ENCODE measurements at places on chromosomes 12 and 14. TPM values are rescaled to one million over a fixed set of nuclear protein-coding genes. Genes with fewer than 3 reads are reported as not detected.
A peak's percentile ranks its signal among the peaks of the same experiment; 100 is the strongest.

The YLPM1 gene
- 83.2 TPM for polyA plus RNA-seq

DNA sequence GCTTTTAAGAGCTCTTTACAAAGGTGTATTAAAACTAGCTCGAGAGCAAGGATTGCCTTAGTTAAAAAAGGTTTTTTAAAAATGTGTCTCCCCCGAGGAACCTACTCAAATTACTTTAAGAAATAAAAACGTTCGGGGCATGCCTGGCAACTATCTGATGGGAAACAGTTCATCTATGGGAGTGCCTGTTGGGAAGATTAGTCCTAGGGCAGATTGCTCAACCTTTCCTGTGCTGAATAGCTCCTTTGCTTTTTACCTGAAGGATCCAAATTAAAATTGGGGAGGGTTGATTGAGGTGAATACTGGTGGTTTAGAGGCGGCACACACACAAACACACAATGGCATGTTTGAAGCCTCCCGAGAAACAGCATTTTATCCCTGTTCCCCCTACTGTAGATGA, 541.4 kb upstream of the ATP2B1 start:
- DNase-seq, result no peak

- DNase-seq, result no peak
These were observed 190.1 kb downstream of the BCL11B start for GRCh38 chr14:99081880-99082279.

The LRP1-AS gene
- polyA plus RNA-seq, result not detected

The DACT1 gene
- polyA plus RNA-seq, result 21.7 TPM

DNA sequence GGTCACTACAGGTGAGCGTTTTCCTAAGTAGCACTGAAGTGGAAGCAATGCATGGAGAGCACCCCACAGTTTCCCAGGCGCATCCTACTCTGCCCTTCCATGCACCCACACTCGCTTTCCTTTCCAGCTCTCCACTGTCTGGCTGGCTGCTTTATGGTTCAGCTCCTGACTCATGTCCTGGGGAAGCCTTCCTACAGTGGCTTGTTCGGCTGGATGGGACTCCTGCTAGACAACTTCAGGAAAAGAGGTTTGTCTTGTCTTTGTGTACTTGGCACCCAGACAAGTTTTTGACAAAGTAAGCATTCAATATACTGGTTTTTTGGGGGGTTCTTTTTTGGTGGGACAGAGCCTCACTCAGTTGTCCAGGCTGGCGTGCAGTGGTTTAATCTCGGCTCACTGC, 21.6 kb downstream of the PPM1H start:
- DNase-seq, result no peak

- DNase-seq, result no peak
These were observed 298.8 kb upstream of the LRIG3 start for GRCh38 chr12:59219148-59219547.

The TSHR gene
- polyA plus RNA-seq, result 0.88 TPM

DNA sequence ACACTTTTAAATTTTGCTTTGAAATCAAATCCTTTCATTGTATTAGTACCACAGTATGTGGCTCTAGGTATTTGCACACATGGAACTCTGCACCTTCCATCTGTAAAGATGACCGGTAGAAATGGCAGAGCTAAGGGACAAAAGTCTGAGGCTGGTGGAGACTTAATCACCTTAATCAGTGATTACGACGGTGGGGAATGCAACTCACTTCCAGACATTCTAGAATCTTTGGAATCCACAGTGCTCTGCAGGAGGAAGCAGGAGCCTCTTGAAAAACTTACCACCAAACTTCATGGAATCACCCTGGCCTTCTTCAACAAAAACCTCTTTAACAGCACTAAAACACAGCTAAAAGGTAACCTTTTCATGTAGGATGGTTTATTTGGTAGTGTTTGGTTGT, 3.9 kb upstream of the DACT1 start:
- DNase-seq, result no peak

The GOLGA5 gene
- 46.8 TPM for polyA plus RNA-seq

The VASH1 gene
- polyA plus RNA-seq, result 32.0 TPM

DNA sequence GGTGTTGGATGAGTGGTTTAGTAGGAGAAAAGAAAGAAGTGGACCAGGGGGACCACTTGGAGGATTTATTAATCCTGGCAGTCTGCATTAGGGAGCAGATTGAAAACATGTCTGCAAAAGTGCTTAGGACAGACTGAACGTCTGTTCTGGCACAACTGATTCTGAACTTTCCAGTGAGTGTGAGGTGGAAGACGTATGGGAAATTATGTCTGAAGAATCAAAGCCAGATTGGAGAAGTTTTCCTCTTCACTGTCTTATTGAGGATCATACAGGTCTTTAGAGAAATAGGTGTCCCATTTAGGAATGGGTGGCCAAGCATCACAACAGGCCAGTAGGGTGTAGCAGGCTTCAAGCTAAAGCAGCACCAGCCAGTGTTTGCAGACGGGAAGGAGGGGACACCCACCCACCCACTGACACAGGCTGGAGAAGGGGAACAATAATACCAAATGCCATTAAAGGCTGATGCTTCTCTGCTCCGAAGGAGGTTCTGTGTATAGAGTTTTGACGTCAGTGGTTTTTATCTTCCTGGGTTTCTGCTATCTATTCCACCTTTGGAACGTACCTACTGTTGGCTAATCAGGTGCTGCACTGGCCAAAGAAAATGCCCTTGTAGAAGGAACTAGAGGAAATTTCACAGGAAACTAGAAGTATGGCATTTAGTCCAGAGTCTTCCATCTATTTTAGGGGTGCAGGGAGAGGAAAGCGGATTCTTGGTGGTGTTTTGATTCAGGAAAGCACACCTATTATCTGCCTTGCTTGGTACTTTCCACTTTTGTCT, 1.8 kb downstream of the SRRM4 start:
- no peak for DNase-seq

GRCh38 chr12:49764126-49764525, 22.8 kb downstream of the TMBIM6 start:
- no peak for DNase-seq

The KRT72 gene
- polyA plus RNA-seq, result 85.0 TPM

DNA sequence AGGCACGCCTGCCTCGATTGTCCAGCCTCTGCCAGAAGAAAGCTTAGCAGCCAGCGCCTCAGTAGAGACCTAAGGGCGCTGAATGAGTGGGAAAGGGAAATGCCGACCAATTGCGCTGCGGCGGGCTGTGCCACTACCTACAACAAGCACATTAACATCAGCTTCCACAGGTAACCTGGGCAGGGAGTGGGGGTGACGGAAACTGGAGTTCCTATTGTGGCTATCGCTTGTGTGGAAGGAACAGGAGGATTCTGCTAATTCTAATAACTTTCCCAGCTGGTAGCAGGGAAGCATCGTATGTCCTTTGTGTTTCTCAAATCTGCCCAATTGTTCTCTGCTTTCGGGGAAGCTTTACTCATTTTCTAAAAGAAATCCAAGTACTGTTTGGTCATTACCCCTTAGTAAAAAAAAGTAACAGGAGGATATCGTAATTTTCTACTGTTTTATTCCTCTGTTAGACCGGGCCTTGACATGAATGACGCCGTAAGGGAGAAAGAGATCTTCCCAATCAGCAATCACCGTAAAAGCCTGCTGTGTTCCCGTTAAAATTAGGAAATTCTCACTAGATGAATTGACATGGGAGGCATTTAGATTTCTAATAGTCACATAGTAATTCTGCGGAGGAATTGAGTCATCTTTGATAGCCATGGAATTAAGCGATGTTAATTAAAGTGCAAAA, 449 bp downstream of the THAP2 start:
- no peak for DNase-seq

The SMCO3 gene
- polyA plus RNA-seq, result 0.20 TPM

The NKX2-1 gene
- not detected for polyA plus RNA-seq

The CDKL1 gene
- 3.3 TPM for polyA plus RNA-seq

The DBX2 gene
- polyA plus RNA-seq, result 1.1 TPM

The BDKRB2 gene
- polyA plus RNA-seq, result 2.9 TPM

GRCh38 chr12:85603556-85603955, 232.7 kb downstream of the RASSF9 start:
- no peak for DNase-seq

The RD3L gene
- not detected for polyA plus RNA-seq

- no peak for DNase-seq
These were observed 996.5 kb downstream of the AACS start for GRCh38 chr12:126061777-126062176.

DNA sequence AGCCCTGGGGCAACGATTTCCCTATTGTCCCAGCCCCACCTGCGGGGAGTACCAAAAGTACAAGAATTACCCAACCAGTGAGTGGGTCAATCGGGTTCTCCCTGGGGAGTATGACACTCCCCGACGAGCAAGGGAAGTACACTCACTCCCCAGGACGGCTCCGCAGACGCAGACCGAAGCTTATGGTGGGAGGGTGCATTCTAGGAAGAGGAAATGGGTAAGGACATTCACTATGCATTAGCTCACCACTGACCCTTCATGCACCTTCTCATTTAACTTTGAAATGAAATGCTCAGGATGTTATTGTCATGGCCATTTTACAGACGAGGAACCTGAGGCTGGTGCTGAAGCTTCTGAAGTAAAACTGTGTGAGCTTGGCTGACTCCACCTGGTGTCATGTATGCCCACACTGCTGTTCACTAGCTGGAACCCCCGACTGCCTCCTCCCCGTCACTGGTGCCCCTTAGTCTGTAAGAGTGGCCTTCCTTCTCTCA, 45.8 kb upstream of the TMED10 start:
- DNase-seq, result no peak

DNA sequence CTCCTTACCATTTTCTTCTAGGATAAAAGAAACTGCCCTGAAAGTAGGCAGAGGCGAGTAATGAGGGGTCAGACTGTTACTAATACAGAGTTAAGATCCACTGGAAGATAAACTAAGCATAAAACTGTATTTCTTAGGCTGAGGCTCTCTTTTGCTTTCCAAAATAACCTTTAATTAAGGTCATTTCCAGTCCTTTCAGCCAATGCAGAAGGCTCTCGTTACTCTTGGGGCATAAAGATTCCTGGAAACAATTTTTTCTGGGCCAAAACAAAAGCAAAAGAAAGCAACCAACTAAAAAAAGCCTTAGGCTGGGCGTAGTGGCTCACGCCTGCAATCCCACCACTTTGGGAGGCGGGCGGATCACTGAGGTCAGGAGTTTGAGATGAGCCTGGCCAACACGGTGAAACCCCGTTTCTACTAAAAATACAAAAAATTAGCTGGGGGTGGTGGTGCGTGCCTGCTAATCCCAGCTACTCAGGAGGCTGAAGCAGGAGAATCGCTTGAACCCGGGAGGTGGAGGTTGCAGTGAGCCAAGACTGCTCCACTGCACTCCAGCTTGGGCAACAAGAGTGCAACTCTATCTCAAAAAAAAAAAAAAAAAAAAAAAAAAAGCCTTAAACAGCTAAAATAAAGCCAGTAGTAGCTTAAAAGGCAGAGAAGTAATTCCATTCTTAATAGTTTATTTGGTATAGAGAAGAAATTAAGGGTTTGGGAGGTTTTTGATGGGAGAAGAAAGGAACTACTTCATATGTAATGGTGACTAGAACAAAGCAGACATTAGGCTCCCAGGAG, 68.9 kb upstream of the STAC3 start:
- DNase-seq, result no peak

GRCh38 chr12:62799126-62799736, 135.7 kb downstream of the PPM1H start:
- peak; percentile 77 for DNase-seq

The BORCS5 gene
- 20.3 TPM for polyA plus RNA-seq

DNA sequence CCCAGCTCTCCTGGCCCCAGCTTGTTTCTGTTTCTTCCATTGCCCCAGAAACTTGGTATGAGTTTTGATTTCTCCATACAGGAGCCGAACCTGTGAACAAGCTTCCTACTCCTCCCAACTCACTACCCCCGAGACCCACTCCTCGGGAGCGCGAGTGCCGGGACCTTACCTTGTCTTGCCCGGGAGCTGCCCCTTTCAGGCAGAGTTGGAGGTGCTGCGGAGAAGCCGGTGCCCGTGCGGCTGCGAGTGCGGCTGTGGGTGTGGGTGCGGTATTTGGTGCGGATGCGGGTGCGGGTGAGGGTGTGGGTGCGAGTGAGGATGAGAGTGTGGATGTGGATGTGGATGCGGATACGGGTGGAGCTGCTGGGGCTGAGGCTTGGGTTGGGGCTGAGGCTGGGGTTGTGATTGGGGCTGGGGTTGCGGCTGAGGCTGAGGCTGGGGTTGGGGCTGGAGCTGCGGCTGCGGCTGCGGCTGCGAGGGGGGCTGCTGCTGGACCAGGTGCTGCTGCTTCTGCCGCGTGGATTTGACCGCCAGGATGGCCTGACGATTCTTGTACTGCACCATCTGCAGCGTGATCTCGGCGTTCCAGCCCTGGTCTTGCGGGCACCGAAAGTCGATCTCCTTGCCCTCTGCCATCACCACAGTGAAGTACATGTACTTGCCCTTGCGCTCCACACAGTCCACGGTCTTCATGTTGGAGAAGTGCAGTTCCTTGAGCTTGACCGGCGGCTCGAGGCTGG, 1.1 kb downstream of the PHLDA1 start:
- DNase-seq, result peak; percentile 49

- DNase-seq, result peak; percentile 69
These were observed 164.6 kb upstream of the PARP11 start for GRCh38 chr12:4037747-4038312.

DNA sequence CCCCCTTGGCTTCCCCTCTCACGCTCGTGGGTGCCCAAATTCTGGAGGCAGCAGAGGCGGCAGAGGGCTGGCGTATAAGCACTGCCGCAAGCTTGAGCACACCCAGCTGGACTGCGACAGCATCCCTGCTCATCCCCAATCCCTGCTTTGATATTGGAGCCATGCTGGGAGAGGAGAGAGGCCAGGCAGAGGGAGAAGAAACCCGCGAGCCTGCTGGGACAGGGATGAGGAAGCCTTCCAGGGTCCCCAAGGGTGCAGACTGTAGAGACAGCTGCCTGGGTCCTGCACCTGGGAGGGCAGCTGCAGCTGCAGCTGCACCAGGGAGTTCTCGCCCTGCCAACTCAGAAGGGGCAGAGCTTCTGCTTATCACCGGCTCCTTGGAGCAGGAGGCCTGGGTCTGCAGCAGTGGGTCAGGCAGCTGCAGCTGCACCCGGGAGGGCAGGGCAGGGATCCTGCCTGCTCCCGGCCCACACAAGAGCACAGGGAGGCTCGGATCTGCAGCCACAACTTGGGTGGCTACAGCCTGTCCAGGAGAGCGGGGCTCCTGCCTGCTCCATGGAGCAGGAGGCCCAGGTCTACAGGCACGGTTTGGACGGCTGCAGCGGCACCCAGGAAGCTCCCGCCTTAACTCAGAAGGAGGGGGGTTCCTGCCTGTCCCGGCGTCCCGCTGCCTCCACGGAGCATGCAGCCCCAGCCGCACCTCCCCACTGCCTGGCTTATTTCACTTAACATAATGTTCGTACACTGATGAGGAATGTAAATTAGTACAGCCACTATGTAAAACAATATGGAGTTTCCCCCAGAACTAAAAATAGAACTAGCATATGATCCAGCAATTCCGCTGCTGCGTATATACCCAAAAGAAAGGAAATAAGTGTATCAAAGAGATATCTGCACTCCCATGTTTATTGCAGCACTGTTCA, 60.4 kb upstream of the SGPP1 start:
- no peak for DNase-seq

DNA sequence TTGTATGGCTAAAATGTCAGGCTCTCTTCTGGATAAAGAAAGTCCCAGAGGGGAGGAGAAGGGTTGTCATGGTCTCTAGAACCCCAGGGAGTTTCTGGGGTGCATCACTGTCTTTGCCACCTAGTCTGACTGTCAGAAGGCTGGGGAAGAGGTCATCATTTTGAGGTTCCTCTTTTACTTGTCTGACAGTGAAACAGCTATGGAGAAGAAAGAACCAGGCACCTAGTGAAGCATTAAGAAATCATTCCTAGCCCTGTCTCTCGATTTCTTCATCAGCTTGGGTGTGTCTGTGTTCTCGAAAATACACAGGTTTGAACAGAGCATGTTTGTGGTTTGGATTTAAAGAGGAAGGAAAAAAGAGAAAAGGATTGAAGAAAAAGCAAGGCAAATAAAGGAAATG, 158.7 kb upstream of the LRIG3 start:
- DNase-seq, result no peak

- no peak for DNase-seq
These were observed 949.7 kb downstream of the TRHDE start for GRCh38 chr12:73221836-73222235.

The CISTR gene
- polyA plus RNA-seq, result not detected
